ENCODE measurements at places on chromosomes 4 and X. TPM values are rescaled to one million over a fixed set of nuclear protein-coding genes. Genes with fewer than 3 reads are reported as not detected.

The ZNF630 gene
- 1.5 TPM for total RNA-seq

- DNase-seq = no peak
Observed at GRCh38 chrX:13000301-13000811, 25.4 kb downstream of the TMSB4X start.

DNA sequence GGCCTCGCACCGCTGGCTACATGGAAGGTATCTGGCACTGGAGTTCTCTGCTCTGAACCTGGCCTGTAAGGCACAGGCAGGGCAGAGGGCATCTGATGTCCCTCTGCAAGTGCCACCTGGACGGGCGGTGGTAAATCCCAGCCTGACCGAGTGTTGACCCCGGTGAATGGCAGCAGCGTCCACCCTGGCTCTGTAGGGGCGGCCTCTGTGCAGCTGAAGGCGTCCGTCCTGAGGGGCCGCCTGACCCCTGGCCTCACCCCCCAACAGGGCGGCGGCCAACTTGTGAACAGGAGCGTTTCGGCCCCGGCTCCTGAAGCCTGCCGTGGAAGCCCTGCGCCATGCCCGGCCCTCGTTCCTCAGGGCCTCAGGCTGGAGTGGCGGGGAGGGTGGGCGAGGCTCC lies 51.4 kb downstream of the CPZ start:
- DNase-seq = no peak

DNA sequence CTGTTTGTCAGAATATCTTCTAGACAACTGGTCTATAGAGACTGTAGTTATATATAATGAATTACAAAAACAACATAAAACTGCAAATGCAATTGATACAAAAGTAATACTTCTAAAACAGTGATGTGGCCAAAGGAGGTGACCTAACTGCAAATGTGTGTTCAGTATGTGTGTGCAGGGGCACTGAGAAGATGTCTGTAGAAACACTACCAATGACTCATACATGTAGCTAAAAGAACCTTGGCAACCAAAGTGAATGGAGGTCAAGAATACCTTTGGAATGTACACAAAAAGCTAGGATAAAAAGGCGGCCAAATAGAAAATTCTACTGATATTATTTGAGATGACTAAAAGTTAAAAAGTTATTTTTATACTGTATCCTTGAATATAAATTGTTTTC lies 261.8 kb downstream of the CAMK2D start:
- DNase-seq = no peak

The SHROOM3 gene
- 14.9 TPM for total RNA-seq
